NB4 (cell line): ENCODE measurements at places on chromosomes 2 and 18.

GRCh38 chr2:16206191-16206944, 266.0 kb downstream of the MYCN start:
- no peak for DNase-seq

DNA sequence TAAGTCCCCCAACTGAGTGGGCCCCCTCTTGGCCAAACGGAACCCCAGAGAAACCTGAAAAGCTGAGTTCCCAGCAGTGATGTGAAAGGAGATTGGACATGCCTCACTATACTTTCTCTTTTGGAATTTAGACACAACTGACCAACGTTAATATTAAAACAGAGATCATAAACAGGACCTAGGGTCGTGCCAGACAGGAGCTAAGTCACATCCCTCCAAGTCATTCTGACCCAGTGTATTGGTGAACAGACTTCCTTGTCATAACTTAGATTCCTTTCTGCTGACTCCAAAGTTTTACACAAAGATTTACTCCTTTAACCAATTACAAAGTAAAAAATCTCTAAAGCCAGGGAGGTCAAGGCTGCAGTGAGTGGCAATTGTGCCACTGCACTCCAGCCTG, 46.9 kb downstream of the UXS1 start:
- no peak for DNase-seq

GRCh38 chr18:76604935-76605240, 109.8 kb upstream of the ZNF516 start:
- no peak for DNase-seq

DNA sequence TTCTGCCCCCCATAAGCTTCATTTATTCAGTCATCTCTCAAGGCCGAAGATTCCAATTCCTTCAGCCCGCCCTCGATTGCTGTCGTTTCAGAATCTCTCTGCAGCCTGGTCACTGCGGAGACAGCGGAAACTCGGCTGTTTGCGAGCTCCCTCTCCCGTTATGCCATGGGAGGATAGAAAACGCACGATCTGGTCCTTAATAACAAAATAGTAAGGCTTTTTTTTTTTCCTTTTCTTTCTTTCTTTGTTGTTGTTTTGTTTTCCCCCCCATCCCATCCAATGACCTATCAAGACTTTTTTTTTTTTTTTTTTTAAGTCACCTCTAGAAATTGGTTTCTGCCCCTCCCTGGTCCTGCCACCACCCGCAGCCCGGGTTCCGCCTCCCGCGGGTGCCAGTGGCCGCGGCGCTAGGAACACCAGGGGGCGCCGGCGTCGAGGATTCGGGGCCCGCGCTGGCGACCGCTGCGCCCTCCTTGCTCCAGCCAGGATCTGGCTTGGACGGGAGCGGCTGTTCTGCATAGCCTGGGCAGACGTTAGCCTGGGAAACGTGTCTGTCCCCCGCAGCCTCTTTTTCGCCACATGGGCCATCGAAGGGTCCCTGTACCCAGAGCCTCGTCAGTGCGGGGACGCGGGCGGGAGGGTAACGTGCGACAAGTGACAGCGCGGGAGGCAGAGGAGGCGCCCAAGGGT, 10.1 kb downstream of the CPLX4 start:
- DNase-seq: peak; percentile 69

DNA sequence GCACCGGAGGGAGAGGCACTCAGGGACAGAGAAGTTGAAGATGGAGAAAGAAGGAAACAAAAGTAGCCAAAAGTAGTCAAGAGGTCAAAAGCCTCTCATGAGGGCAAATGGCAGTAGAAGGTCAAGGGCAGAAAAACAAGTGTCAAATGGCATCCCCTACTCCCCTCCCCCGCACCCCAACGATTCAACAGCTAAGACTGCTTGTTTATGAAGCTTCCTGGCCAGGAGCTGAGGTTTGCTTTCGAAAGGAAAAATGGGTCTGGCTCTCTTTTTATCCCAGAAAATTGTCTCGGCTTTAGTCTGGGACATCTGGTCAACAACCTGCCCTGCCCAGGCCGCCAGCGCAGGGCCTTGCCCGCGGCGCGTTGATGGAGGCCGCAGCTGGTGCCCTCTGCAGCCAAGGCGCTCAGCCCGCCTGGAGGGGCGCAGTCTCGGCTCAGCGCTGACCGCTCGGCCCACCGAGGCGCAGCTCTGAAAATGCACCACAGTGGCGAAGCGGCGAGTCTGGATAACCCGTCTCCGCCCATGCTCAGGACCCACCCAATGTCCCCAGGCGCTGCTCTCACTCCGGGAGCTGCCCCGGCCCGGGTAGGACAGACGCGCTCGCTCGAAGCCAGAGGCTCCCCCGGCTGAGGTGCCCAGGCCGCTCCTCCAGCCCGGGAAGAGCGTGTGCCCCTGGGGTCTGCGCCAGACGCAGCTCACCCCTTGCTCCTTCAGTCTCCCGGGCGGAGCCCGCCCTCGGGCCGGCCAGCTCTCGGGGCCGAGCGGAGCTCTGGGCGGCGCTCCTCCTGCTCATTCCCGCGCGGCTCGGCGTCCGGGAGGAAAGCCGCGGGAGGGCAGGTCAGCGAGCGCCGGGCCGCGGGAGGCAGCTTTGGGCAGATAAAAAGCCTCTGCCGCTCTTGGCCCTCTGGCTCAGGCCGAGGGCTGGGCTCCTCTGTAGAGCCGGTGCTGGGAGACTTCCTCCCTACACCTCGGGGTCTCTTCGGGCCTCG, 1.8 kb upstream of the TBR1 start:
- peak; percentile 67 for DNase-seq

- no peak for DNase-seq
These were observed 18.2 kb upstream of the MGAT5 start for GRCh38 chr2:134235510-134236144.

GRCh38 chr2:201574766-201575165, 68.5 kb downstream of the TMEM237 start:
- DNase-seq: peak; percentile 43

DNA sequence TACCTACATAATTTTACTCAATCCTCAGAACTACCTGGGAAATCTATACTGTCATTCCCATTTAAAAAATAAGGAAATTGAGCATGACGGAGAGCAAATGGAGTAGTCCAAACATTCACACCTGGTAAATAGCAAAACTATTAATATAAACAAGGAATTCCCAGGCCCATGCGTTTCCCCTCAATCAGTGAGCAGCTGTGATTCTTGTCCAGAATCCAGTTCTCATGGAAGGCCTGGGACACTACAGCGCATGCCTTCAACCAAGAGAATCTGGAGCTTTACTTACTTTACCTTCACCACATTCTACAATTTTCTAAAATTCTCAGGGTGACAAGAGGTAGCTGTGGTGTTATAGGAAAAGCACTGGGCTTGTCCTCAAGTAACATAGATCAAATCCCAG, 259.0 kb downstream of the LRATD1 start:
- no peak for DNase-seq

DNA sequence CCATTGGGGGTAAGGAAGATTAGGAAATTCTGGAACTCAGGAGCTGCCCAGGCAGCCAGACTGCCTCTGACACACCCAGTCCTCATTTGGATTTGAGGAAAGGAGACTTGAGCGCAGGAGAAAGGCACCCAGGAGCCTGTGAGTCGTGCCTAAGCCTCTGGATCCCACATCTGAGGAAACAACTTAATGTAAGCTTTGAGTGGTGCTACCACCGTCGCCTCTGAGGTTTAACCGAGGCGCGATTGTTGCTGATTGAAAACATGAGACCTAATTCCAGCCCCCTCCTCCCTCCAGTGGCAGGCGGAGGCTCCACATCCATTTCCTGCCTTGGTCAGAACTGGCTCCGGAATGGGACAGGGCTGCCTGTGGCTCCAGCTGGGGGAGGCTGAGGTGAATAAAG, 176.7 kb upstream of the PKDCC start:
- no peak for DNase-seq

DNA sequence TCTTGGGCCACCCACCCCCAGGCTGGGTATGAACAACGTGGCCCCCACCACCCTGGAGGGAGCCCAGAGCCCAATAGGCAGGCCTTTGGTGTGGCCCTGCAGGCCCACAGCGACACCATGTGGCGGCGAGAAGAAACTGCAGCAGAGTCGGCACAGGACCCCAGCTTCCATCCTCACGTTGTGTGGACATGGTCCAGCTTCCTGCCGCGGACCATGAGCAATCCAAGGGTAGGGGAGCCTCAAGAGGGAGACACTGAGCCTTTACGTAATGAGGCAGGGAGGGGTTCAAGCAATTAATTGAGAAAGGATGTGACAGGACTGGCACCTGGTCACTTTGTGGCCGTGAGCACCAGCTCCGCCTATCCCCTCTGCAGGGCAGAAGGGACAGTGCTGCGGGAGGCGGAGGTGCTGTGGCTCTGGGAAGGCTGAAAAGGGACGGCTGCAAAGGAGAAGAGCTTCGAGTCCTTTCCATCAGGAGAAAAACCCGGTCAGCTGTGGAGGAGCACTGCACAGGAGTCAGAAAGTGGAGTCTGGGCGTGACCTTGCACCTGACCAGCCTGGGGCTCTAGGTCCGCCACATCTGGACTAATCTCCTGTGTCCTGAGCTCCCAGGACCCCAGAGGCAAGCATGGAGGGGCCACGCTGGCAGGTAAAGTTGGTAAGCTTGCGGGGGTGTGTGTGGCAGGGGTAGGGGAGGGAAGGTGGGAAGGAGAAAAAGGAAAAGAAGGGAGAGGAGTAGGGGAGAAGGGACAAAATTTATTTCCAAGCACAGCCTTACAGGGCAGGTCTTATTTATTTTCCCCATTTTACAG, 44.9 kb downstream of the TMEM37 start:
- peak; percentile 73 for DNase-seq

DNA sequence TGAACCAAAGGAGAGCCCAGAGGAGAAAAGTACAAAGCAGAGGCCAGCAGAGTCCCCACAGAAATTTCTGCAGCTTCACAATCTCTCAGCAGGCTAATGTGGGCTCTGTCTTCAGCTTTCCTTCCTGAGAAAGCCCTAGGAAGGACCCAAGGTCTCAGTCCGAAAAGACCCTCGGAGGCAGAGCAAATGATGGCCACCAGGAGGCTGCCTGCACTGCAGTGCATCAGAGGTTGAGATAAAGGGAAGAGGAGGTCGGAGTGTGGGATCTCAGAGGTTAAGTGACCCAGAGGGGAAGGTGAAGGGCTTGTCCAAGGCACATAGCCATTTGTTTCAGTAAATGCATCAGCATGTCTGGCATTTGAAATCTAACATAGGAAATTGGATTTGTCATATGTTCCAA, 299.1 kb upstream of the SLC14A2 start:
- no peak for DNase-seq

- DNase-seq: no peak
These were observed 639 bp downstream of the EPB41L3 start for GRCh38 chr18:5543036-5543680.

DNA sequence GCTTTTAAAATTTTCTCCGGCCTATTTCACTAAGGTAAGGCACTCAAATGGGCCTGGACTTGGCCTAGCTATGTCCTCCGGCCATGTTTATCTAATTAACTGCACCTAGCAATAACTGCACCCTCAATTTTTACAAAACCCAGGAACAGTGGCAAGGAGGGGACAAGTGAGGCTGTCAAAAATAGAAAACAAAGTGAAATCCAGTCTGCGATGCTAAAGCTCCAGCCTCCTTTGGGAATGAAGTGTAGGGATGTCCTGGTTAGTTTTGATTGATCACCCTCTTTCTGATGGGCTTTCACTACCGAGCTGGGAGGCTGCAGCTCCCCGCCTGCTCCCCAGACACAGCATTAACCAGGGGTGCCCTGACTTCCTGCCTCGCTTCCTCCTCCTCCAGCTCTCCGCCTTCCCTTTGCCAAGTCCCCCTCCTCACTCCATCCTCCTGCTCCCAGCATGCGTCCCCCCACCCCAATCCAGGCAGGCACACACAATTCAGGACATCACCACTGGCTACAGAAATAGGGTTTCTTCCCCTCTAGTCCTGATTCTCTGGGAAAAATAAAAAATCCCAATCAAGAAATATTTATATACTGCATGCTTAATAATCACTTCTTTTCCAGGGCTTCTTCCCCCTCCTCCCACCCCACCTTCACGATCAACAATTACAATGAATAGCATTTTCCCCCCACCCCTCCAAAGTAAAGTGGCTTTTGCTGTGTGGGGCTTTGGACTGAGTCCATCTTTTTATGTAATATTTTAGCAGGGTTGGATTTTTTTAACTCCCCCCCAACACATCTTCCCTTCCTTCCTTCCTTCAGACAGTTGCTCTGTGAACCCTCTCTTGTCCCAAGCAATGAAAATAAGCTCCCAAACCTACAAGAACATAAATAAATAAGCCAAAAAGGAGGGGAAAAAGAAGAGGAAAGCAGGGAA, 3.3 kb upstream of the POU3F3 start:
- no peak for DNase-seq

DNA sequence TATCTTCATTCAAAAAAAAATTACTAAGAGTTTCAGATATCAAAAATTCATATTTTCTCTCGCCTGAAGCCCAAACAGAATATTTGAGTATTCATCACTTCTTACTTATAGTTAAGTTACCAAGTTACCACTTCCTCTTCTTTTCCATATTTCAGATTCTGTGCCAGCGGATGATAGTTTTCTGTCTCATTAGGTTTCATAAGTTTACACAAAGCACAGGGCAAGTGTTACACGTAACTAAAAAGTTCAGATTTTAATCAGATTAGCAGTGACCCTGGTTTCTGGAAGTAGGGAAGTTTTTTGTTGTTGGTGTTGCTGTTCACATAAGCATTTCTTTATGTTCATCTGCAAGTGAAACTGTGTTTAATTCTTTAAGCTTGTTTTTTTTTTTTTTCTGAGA, 10.2 kb downstream of the AFTPH start:
- peak; percentile 32 for DNase-seq

- DNase-seq: no peak
These were observed 12.1 kb downstream of the EPHA4 start for GRCh38 chr2:221559991-221560390.

- no peak for DNase-seq
These were observed 195.4 kb downstream of the ERBB4 start for GRCh38 chr2:212343167-212343566.

- peak; percentile 40 for DNase-seq
These were observed 17.9 kb downstream of the KCNIP3 start for GRCh38 chr2:95314964-95315611.

DNA sequence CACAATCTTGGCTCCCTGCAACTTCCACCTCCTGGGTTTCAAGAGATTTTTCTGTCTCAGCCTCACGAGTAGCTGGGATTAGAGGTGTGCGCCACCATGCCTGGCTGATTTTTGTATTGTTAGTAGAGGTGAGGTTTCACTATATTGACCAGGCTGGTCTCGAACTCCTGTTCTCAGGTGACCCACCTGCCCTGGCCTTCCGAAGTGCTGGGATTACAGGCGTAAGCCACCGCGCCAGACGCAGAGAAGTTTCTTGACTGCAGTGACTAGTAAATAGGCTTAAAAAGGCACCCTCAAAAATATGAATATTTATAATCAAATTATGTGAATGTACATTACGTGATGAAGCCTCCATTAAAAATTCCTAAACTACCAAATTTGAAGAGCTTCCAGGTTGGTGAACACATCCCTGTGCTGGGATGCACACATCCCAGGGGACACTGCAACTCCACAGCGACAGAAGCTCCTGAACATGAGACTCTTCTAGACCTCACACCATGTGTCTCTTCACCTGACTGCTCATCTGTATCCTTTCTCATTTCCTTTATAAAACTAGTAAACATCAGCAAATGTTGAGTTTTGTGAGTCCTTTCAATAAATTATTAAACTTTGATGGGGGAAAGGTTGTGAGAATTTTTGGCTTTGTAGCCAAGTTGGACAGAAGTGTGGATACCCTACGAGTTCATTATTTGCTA, 203.3 kb upstream of the SPOPL start:
- DNase-seq: no peak
